Mucosa of descending colon (tissue), 3 donors: ENCODE measurements at places on chromosomes 1 and 21.

GRCh38 chr1:118993700-118994026 is 5.5 kb upstream of the TBX15 start:
- no peak for DNase-seq

DNA sequence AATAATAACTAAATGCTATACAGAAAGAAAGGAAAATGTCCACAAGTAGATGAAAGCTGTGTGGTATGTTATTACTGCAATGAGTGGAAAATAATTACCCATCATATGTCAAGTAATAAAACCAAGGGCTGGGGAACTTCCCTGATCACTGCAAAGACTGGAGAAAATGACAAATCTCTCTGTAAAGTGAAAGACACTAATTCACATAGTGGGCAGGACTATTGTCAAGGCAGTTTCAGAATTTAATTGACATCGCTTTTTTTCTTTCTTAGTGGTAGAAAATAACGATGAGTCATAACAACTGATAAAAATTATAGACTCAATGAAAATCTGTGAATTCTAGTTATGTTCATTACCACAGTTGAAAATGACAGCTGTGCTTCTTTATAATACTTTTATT is 153.7 kb upstream of the ST6GALNAC5 start:
- no peak for DNase-seq

DNA sequence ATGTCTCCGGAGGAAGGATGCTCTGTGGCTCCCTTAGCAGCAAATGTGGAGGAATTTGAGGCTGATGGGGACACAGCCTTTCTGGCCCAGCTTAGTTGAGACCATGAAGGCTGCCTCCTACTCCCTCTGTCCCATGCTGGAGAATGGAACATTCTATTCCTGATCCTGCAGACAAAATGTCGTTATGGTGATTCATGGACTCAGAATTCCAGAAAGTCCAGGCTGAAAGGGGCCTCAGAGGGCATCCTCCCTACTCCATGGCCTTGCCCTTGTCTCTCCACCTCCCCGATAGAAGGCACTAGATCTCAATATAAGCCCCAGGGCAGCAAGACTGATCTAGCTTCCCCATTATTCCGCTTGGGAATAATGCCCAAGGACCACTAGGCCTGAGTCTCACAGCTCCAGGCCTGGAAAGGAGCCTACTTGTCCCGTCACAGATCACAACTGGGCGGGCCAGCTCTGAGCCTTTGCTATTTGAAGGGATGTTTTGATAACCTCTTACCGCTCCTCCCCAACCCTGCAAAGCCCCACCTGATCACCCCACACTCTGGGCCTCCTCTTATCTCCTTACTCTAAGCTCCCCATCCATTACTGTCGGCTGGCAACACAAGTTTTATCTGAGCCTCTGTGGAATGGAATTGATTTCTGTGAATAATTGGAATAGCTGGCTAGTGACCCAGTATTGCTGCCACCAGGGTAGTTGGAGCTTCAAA is 52.8 kb upstream of the TRABD2B start:
- DNase-seq, result no peak

DNA sequence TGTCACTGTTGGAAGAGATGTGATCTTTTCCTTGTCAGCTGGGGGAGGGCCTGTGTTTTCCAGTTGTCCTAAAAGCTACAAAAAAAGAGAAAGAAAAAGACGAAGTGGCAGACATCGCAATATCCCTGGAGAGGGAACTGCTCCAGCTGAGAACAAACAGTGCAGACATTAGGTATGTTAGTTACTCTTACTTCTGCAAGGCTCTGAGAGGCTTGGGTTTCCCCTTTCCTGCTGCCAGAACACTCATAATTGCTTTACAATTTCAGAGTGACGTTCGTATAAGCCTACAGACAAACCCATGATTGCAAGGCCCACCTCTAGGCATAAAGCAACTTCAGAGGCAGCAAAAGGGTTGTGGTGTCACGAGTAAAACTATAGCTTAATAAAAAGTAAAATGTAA is 31.1 kb downstream of the CD160 start:
- DNase-seq, result no peak

DNA sequence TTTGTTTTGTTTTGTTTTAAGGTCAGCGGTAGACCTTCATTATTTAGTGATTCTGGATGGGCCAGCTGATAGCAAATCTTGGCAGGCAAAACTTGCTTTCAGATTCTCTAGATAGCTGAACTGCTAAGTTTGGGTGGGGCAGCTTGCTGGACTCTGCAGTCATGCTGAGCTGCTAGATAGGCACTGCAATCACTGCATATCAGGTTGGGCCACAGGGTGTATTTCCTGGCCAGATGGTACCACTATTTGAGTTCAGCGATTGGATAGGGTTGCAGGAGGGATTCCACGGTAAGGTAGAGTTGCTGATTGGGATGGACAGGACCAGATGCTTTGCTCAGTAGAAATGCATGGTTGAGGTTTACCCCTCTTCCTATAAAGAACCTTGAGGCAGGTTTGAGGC is 579.3 kb upstream of the ADGRL4 start:
- DNase-seq, result no peak

GRCh38 chr1:20538227-20538626 is 14.1 kb upstream of the FAM43B start:
- DNase-seq, result no peak

DNA sequence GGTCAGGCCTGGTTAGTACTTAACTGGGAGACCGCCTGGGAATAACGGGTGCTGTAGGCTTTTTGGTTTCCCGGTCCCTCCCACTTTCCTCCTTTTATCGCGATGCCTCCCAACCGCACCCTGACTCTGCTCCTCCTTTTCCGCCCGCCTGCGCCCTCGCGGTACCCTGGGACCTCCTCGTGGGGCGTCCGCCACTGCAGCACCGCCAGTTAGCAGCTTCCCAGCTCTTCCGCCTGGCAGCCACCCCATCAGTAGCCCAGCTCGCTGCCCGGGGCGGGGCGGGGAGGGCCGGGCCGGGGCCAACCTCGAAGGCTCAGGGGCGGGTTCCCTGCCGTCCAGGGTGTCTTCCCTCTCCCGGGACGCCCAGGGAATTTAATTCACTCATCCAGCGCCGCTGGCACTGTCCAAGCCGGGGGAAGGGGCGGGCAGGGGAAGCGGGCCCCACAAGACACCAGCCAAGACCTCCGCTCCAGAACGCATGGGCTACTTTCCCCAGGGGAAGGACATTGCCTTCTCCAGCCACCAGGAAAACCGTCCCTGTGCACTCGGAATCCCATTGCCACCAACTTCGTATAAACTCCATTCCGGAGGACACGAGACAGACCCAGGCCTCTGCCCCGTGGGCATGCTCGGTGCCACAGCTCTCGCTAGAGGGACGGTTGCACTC is 2.0 kb upstream of the ZNF678 start:
- DNase-seq, result no peak

DNA sequence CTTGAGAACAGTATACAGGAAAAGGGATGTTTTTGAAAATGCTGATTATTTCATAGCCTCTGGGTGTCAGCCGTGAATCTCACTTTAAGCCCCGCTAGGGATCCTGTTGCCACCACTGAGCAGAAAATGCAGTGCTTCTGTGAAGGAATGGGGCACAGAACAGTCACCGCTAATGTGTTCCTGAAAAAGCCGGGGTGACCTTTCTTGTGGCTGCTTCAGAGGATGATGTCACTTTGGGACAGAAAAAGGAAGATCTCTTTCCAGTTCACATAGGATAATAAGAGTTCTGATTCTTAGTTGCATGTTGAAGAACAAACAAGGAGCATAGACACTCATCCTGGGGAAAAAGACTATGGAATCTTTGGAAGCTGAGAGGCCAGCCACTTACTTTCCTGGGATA is 349.6 kb downstream of the DISC1 start:
- no peak for DNase-seq

- peak; percentile 44 for DNase-seq
Measured at GRCh38 chr1:58620259-58620658, 43.2 kb upstream of the TACSTD2 start.

DNA sequence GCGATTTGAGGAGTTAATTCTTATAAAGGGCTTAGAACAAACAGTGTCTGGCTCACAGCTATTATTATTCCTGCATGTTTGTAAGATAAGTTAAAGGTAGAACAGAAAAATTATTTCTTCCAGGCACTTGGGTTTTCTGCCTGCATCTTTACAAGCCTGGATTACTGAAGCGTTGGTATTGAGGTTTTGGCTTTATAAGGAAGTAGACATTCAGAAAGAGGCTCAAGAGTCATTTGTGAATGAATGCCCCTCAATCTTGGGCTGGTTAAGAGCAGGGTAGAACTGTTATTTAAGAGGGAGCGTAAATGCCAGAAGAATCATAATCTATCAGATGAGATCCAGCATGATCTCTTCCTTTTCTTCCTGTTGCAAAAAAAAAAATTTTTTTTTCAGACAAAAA is 77.3 kb upstream of the ARID1A start:
- no peak for DNase-seq

DNA sequence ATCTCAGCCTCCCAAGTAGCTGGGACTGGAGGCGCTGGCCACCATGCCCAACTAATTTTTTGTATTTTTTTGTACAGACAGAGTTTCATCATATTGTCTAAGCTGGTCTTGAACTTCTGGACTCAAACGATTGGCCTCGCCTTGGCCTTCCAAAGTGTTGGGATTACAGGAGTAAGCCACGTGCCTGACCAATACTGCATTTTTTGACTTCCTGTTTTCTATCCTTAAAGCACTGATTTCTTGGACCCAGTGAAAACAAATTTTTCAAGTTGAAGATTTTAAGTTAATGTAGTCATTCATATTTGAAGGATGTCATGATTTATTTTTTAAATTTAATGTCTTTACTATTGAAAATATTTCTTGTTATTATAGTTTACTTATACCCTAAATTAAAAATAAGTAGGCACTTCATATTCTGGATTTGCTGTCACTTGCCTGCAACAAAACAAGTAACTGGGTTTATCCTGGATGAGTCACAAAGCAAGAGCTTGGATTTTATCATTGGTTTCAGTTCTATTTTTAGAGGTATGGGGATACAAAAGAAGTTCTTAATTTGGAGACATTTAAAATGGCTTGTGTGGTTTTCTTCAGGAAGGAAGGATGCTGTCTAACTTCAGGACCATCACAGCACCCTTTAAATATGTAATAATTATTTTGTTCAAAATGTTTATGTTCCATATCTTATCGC is 2.2 kb upstream of the VPS45 start:
- no peak for DNase-seq

GRCh38 chr1:30197639-30198450 is 525.5 kb downstream of the MATN1 start:
- DNase-seq, result no peak

DNA sequence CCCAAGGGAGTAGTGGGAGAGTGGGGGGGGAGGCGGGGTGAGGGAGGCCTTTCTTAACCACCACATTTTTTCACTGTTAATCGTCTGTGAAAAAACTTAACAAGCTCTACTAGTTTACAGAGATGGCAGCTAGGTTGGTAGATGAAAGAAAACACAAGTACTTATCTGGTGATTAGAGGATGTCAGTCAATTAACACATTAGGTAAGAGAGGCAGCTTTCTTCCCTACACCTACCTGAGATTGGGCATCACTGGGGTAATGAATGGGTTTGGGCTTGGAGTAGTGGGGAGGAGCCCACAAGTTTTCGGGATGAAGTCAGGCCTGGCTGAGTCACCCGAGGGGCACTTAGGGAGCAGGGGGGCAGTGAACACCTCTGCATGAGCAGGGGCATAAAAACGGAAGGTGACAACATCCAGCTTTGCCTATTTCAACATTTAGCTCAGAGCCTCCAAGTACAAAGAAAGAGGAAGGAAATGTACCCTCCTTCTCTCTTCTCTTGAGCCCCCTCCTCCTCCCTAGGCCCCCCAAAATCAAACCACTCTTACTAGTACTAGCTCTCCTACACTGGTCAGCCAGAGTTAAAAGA is 2.5 kb downstream of the LBR start:
- DNase-seq, result no peak

- DNase-seq, result no peak
Measured at GRCh38 chr21:34351786-34352241, 12.0 kb upstream of the KCNE2 start.

- DNase-seq, result peak; percentile 17
Measured at GRCh38 chr1:87584586-87584985, 255.9 kb downstream of the LMO4 start.

DNA sequence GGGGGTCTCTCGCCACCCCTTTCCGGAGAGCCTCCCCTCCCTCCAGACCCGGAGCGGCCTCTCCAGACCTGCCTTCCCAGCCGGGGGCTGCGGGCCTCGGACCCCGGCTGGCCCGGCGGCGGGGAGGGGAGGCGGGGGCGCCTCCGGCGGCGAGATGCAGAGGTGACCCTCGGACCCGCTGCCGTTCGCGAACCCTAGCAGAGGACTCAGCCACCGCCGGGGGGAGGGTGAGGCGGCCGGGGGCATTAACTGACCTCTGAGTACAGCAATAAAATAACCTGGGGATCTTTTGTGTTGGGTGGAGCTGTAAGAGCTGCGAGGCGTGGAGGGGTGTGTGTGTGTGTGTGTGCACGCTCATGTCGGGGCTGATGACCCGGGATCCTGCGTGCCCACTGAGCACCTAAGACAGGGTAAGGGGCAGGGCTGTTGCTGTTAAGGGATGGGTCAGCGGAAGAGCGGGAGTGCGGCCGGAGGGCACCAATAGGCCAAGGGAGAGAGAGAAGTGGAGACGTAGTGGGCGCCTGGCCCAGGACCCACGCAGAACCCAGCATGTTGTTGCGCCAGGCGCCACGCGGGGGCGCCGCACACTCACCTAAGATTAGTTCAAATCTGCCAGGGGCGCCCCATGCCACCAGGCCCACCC is 6.3 kb downstream of the HAPLN2 start:
- peak; percentile 71 for DNase-seq

- DNase-seq, result no peak
Measured at GRCh38 chr21:39062196-39062595, 121.1 kb downstream of the PSMG1 start.

DNA sequence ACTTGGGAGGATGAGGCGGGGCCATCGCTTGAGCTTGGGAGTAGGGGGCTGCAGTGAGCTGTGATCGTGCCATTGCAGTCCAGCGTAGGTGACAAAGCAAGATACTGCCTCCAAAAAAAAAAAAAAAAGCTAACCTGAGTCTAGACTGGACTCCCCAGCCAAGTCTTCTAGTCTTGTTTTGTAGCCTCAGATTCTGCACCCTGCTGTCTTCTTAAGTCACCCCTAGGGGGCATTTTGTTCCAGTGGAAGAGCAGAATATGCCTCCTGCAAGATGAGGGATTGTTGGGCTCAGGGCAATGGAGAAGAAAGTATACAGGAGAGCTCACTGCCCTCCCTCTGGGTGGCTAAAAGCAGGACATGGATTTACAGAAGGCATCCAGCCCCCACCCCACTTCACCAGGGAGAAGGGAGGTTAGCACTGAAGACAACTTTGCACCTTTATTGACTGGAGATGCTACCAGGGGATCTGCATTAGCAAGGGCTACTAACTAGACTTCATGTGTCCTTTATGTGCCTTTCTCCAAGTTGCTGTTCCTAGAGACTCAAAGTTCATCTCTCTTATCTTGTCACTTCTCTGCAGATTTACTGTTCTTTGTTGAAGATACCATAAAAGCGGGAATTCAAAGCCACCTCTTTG is 15.3 kb upstream of the RNF187 start:
- DNase-seq, result no peak

- peak; percentile 23 for DNase-seq
Measured at GRCh38 chr1:25064465-25065240, 134.6 kb upstream of the RUNX3 start.

DNA sequence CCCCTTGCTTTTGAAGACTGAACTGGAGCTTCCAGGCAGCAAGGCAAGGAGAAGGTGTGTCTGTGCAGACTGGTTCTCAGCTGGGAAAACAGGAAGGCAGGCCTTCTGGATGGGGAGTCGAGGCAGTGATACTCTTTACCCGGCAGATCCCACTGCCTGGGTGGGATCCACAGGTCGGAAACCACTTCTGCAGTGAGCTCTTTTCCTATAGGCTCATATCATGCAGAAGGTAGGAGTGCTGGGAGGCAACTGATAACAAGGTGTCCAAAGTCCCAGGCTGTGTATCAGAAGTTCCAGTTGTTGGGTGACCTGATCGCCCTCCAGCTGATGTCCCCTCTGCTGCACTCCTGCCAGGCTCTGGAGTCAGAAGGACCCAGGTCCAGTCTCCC is 17.1 kb downstream of the ACOT11 start:
- DNase-seq, result peak; percentile 49
